ENCODE measurements at places on chromosomes 5 and 9. TPM values are rescaled to one million over a fixed set of nuclear protein-coding genes. Genes with fewer than 3 reads are reported as not detected.

- DNase-seq, result no peak
Measured at GRCh38 chr5:141516672-141517025, 27.8 kb downstream of the PCDHGC5 start.

DNA sequence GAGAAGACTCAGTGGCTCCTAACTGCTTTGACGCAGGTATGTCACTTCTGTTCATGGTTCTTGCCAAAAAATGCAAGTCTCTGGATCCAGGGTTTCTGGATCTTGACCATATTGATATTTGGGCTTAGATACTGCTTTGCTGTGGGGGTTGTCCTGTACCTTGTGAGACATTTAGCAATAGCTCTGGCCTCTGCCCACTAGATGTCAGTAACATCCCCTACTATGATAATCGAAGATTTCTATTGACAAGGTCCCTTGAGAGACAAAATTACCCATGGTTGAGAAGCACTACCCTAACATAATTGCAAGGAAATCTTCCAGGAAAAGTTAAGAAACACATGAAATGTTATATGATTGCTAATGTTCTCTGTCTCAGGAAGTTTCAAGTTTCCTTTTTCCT lies 285.4 kb downstream of the TMEM232 start:
- DNase-seq, result no peak

DNA sequence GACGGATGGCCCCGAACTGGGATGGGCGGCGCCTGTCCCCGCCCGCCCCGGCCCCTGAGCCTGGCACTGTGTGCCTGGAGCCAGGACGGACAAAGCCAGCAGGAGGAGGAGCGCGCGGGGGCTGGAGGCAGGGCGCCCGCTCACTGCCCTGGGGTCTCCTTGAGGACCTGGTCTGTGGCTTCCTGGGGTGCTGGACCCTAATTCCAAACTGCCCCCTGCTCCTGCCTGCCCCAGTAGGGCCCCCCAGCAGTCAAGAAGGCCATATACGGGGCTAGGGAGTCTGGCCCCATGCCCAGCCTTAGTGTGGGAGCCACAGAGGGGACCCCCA lies 29.2 kb upstream of the RXRA start:
- no peak for DNase-seq

Gene DMGDH
- total RNA-seq, result 1.2 TPM

GRCh38 chr5:36801523-36801922 lies 75.0 kb upstream of the NIPBL start:
- DNase-seq, result no peak

DNA sequence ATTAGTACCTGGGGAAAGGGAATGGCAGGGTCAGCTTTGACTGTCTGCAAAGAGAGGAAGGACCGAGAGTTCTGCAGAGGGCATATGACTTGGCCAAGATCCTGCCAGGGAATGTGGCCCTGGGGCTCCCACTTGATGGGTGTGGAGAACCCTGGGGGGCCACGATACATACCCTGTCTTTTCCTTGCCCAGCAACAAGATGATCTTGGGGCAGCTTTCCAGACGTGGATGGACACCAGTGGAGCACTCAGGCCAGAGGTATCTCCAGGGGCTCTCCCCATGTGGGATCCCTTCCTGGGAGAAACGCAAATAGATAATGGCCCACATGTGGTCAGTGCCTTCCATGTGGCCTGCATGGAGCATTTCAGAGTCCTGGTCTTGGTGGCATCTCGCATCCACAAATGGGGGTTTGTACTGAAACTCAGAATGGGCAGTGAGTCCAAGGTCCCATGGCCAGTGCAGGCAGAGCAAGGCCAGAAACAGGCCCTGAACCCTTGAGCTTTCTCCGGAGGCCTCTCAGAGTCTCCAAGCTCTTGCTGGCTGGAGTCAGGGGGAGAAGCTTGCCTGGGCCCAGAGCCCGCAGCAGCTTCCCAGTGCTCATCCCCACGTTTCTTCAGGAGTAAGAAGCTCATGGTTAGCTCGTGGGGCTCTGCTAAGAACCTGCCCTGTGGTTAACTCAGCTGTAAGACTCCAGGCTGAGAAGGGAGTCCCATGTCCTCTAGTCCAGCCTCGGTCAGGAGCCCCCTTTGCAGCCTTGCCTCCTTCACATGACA lies 18.3 kb upstream of the ORM1 start:
- no peak for DNase-seq

GRCh38 chr5:63687854-63688516 lies 274.3 kb downstream of the HTR1A start:
- no peak for DNase-seq

Gene UBE2QL1
- 46.3 TPM for total RNA-seq

GRCh38 chr5:76547891-76548524 lies 75.2 kb downstream of the F2RL2 start:
- no peak for DNase-seq

DNA sequence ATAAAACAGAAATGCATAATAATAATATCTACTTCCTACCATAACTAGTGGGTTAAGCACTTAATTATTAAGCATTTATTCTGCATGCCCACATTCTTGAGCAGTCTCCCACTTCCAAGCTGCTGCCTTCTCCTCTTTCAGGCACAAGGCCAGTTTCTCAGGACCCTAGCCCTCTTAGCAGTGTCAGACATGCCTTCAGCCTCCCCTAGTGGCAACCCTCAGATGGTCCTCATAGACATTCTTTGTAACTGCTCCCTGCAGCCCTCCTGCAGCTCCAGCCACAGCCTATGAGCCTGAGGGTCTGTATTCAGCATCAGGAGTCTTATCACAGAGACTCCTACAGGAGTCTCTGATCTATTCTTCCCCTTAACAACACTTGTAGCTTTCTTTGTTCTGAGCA lies 3.9 kb downstream of the IL9 start:
- DNase-seq, result no peak

GRCh38 chr5:75716715-75717081 lies 539 bp downstream of the POC5 start:
- no peak for DNase-seq

DNA sequence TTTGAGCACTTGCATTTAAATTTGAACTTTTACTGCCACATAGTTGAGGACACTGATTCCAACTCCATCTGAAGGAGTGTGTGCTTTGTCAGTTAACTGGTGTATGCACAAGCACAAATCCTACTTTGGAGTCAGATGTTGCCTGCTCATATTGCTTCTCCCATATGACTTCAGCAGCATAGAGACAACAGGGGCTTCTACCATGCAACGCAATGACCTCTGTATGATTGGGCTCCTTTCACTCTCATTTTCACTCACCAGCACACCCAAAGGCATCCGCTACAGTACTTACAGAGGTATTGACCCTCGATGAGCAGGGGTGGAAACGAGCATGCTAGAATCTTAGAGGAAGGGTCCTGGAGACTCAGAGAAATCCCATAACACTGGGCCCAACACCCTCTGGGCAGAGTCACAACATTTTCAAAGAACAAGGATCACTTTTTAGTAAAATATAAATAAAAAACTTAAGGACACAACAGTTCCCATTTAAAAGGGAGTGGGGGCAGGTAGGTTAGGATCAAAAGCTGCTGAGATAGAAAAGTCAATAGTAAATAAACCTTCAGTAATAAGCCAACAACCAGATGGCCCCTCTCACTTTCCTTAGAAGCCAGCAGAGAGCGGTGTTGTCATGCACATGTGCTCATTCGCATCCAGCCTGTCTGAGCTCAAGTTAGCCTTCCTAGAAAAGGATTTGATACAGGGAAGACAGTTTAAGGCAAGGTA lies 203.8 kb downstream of the SNCAIP start:
- no peak for DNase-seq

DNA sequence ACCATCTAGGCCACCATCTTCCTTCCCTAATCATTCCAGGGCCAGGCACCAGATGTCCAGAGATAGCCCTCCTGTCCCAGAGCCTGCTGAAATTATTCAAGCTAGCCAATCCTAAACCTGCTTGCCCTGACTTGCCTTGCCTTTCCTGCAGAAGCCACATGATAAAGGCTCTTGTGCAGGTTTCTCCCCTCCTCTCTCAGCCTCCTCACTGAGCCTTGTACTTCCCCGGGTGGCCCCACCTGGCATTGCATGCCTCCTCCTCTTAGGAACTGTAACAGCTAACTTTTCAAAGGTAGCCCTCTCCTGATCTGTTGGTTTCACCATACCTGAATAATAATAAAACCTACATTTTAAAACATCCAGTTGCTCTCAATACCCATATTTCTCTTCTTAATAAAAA lies 42.6 kb downstream of the DIRAS2 start:
- DNase-seq, result no peak

GRCh38 chr5:58199087-58199486 lies 260.8 kb downstream of the PLK2 start:
- no peak for DNase-seq

GRCh38 chr5:179613460-179614071 lies 9.9 kb downstream of the HNRNPH1 start:
- no peak for DNase-seq
